ENCODE measurements at places on chromosomes 12 and 14.

DNA sequence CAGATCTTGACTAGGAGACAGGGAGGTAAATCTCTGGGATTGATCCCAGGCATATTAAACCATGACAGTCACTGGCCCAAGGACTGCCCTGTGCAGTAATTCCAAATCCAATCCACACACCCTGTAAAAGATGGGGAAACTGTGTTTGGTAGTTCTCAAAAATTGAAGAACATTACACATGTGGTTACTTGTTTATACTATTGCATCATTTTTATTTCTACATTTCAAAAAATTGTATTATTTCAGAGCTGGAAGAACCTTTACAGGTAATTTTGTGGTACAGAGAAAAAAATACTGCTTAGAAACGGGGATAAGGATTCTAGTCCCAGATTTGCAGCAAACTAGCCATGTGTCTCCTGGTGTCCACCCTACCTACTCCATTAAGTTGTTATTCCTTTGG is 400.5 kb downstream of the LRIG3 start:
- no peak for DNase-seq

GRCh38 chr14:25411781-25412757 is 362.1 kb upstream of the STXBP6 start:
- no peak for DNase-seq

GRCh38 chr14:103544388-103545218 is 15.6 kb downstream of the TRMT61A start:
- DNase-seq = no peak

DNA sequence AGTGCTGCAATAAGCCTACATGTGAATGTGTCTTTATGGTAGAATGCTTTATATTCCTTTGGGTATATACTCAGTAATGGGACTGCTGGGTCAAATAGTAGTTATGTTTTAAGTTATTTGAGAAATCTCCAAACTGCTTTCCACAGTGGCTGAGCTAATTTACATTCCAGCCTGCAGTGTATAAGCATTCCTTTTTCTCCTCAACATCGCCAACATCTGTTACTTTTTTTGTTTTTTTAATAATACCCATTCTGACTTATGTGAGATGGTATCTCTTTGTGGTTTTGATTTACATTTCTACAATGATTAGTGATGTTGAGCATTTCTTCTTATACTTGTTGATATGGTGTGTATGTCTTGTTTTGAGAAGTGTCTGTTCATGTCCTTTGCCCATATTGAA is 1186.2 kb downstream of the BCL11B start:
- DNase-seq = no peak

DNA sequence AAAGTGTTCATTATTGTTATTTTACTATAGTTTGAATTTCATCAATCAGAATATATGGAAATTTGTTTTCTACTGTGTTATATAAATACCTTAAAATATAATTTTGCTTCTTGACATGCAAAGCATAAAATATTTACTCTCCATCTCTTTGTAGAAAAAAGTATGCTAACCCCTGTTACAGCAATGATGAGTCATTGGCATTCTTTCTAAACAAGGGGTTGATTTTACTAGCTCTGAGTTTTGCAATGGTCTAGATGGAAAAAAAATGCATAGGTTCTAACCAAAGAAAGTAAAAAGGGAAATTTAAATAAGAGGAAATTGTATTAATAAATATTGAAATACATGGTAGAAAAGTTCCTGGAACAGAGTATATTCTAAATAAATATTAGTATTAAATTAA is 990.2 kb upstream of the ATXN7L3B start:
- no peak for DNase-seq

DNA sequence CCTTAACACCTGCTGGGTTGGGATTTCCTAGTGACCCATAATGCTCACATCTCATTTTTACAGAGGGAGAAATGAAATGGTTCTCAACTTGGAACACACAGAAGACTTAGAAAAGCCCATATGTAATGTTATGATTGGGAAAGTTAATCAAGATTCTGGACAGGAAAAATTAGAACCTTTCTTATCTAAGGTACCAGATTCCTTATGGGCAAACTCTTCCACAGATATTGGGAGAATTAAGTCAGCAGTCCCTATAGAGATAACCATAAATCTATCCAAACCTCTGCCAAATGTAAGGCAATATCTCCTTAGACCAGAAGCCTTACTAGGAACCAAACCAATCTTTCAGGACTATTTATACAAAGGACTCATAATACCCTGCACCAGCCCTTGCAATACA is 13.9 kb upstream of the PSMC1 start:
- DNase-seq = no peak

GRCh38 chr12:120397824-120398540 is 29.0 kb upstream of the MSI1 start:
- no peak for DNase-seq

DNA sequence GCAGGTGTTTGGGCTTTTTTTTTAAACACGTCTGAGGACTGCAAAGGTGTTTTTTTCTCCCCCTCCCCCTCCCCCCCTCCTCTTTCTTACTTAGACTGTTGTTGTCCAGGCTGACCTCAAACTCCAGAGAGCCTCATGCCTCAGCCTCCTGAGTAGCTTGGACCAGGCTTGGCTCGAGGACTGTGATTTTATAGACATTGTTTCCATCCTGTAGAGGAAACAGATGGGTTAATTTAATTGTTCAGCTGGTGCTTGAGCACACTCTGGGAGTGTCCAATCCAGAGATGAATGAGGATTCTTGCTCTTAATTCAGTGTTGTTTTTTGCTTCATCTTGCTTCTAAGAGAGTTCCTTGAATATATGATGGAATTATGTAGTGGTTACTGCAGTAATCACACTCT is 42.1 kb downstream of the RASSF3 start:
- no peak for DNase-seq

DNA sequence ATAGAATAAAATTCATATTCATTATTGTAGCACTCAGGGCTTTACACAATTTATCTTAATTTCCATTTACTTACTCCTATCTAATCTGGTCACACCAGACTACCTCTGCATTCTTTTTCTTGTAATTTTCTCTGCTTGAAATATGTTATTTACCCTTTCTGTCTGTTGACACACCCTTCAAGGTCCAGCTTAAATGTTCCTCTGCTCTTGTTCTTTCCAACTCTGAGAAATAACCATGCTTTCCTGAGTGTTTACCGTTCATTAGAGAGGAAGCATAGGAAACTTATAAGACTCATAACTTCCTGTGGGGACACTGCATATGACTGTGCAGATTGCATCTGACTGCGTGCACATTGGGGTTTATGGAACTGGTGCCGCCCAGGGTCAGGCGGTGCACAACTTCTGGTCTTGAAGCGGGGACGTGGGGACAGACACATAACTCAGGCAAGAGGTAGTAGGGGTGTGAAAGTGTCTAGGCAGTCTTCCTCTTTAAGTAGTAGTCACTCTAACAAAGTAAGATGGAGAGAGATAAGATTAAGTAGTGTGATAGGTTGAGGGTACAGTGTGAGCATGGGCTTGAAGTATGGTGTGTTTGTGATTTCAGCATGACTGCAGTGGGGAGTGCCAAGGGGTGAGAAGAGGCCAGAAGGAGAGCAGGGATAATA is 42.6 kb upstream of the FOXJ2 start:
- peak; percentile 75 for DNase-seq

- DNase-seq = no peak
These were observed 63.8 kb downstream of the MVK start for GRCh38 chr12:109637348-109637747.

- DNase-seq = no peak
These were observed 150.6 kb downstream of the BCAT1 start for GRCh38 chr12:24798335-24798734.

DNA sequence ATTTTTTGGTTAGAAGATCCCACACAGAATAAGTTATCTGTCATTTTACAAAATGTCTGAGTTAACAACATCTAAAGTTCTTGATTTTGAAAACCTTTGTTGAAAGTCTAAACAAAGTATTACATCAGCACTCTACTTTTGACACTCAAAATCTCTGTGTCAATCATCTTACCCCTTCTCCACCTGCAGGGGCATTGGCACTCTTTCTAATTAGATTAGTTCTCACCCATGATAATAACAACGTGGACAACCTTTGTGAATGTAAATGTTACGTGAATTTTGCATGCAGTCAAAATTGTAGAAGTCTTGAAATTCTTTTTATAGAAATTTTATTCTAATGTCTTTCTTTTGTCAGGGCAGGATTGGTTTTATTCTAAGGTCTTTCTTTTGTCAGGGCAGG is 33.5 kb upstream of the PPFIA2 start:
- DNase-seq = no peak

GRCh38 chr12:100447381-100447780 is 26.3 kb upstream of the NR1H4 start:
- no peak for DNase-seq

GRCh38 chr14:65555358-65555757 is 142.8 kb downstream of the FUT8 start:
- no peak for DNase-seq
